ENCODE measurements at places on chromosomes 12 and 14.

DNA sequence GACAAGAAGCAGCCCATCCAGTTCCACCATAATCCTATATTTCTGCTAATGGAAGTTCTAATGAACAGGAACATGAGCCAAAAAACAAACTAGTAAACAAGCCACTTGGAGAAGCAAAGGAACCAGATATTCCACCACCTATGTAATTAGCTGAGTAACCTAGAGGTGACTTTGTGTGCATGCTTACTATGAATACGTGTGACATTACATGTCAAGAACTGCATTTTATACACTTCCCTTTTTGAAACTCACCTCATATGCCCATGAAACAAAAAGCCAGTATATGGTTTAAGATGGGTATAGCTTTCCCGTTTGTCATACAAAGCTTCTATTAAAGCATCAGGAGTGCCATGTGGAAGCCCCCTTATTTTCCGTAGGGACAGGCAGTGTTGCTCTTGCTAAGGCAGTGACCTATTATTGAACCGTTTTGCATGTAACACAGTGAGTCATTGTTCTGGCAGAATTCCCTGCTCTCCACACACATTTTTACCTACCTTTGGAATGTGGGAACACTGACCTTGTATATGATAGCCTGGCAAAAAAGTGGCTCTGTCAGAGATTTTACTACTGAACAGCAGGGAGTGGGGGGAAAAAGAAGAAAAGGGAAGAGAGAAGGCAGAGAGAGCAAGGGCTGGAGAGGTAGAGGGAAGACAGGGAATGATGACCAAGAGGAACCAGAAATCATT lies 34.8 kb upstream of the FRMD6 start:
- DNase-seq: no peak

GRCh38 chr12:85642808-85643207 lies 193.4 kb downstream of the RASSF9 start:
- no peak for DNase-seq

DNA sequence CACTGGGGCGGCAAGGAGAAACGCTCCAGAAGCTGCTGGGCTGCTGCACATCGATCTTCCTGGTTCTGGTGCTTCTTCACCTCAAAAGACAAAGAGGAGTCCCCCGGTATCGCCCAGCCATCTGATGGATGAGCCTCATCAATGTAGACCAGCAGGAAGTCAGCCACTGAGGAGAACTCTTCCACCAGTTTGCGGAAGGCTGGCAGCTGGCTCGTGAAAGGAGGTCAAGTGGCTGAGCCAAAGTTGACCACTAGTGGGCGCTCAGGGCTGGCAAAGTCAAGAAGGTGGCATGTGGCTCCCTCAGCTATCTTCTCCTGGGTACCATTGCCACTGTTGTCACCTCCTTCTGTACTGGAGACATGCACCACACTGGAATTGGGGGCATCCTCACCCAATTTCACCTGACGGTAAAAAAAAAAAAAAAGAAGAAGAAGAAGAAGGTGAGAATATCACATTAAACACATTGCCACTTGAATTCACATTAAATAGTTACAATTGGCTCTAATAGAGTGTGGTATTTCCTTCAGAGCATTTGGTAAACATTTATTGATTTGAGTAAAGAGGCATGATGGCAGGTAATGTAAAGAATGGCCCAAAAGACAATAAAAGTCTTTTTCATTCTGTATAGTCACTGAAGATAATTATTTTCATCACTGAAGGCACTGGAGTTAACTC lies 8.3 kb downstream of the DIO2 start:
- DNase-seq: peak; percentile 40

DNA sequence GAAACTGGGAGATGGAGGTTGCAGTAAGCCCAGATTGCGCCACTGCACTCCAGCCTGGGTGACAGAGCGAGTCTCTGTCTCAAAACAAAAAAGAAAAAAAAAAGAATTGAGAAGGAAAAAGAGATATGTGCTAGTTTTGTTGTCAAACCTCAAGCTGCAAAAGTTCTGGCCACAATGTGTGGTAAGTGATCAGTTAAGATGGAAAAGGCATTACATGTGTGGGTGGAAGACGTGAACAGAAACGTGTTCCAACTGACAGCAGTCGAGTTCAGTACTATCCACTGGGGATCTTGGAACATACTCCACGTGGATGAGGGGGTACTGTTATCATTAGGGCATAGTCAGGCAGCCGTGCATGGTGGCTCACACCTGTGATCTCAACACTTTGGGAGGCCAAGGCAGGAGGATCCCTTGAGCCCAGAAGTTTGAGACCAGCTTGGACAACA lies 17.3 kb downstream of the GPR68 start:
- no peak for DNase-seq

GRCh38 chr12:110561471-110562201 lies 21.5 kb downstream of the PPTC7 start:
- DNase-seq: no peak

GRCh38 chr12:96226401-96226800 lies 32.2 kb downstream of the ELK3 start:
- DNase-seq: no peak

GRCh38 chr12:8065991-8066594 lies at the start of gene C3AR1:
TSS of gene C3AR1 (minus strand) at chr12:8066359. CDS start at chr12:8060185, 6,174 bp downstream.
- DNase-seq: peak; percentile 90

- DNase-seq: no peak
Observed at GRCh38 chr12:49008943-49009342, 9.6 kb downstream of the PRKAG1 start.

GRCh38 chr12:104672096-104672445 lies 215.3 kb downstream of the CHST11 start:
- DNase-seq: no peak

- DNase-seq: no peak
Observed at GRCh38 chr12:67540920-67541624, 107.5 kb upstream of the DYRK2 start.

DNA sequence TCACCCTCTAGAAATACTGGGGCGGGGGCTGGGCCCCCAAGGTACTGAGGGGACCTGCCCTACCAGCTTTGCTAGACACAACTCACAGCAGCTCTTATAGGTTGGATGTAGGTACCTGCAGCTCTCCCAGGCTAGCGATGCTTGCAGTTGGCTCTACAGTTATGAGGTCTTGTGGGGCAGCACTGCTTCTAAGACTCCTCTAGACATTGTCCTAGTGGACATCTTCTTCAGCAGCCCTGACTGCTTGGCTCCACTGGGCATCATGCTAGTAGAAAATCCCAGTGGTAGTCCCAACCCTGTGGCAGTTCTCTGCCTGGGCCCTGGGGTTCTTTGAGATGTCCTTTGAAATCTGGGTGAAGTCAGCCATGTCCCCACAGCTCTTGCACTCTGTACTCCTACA lies 419.3 kb upstream of the SEL1L start:
- no peak for DNase-seq

DNA sequence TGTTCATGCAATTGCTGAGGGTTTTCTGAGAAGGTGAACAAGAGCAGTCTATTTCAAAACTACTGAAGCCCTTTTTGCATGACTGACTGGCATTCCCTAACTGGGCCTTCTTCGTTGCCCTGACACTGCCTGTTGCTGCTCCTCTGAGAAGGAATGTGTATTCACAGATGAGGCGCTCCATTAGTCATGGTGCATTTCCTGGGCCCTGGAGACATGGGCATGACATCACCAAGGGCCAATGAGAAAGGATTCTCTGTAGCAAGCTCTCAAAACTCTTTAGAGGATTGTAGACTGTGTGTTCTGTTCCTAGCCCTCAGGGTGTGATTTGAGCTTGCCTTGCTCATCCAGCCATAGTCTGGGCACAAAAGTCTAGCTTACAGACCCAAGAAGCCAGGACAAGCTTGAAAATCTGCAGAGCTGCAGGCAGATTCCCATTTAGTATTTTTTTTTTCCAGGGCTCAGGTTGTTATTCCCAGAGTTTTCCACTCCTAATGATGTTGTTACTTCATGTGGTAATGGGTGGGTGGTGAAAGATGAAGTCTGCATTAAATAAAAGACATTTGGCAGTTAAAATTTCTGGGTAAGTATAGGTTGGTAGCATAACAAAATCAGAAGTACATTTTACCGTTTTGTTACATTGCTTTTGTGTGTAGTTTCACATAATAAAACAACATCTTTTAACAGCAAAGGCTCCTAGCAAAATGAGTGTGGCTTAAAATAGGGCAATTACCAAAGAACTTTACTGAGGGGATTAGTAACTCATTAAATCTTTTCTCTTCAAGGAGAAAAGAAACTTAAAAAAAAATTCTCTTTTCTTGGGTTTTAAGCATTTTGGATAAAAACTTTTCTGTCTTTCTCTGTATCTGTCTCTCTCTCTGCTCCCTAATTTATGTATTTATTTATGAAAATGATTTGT lies 318.4 kb downstream of the RAD51B start:
- peak; percentile 87 for DNase-seq

GRCh38 chr12:53737093-53737808 lies 10.0 kb upstream of the CALCOCO1 start:
- DNase-seq: no peak

DNA sequence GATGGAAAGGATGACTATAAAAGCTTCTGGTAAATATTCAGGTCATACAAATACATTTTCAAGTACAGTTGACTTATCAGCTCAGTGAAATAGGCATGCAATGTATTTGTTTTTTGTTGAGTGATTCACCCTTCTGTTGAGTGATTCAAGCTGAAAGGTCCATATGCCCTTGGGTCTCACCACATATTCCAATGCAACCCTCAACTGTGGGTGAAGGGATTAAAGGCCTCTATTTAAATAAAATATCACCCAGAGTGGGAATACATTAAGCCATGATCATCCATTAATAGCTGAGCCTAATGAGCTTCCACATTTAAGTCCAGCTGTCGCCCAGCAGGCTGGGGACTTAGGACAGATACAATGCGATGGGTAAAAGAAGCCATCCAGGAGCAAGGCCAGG lies 120.2 kb downstream of the CRACR2A start:
- no peak for DNase-seq

DNA sequence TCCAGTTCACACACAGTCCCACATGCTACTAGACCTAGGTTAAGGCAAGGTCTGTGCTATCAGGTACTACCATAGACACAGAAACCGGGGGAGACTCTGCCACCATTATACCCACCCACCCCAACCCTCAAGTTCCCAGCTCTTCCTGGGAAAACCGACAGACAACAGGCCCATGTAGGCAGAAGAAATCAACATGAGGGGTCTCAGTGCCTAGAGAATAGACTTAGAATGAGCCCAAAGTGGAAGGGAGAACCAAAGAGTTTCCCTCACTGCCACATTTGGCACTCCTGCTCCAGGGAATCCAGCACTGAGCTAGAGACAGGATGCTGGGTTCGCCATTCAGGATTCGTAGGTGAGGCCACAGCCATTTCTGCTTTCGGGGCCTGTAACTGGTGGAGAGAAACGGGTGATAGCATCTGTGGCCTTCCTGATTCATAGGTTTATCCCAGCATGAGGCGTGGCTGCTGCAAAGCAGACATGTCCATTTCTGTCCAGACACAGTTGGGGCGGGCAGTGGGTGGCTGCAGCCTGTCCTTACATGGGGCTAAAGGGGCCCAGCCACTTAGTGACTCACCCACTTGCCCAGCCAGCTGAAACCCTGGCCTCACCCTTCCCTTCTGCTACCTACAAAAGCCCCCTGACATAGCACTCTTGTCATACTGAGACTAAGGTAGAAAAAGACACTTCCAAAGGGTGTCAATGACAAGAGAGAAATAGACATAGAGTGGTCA lies 69.4 kb downstream of the IRF2BPL start:
- DNase-seq: peak; percentile 68

DNA sequence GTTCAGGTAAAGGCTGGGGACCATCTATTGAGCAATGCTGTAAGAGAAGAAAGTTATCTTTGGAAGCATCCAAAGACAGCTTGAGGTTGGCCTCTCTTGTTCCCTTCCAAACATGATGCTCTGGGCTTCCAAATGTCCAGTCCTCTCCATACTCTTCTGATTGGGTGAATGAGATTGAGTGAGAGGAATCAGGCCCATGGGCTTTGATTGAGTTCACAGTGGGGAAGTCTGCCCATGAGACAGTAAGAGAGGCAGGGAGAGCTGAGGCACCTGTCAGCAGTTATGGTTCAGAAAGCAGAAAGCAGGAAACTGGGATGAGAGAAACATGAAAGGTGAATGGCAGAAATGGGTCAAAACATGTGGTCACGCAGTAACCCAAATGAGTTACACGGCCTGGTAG lies 1006.9 kb downstream of the VRK1 start:
- DNase-seq: no peak

GRCh38 chr14:31206536-31207286 lies 882 bp downstream of the HECTD1 start:
- DNase-seq: peak; percentile 46

- no peak for DNase-seq
Observed at GRCh38 chr12:121165316-121165715, 32.6 kb downstream of the P2RX7 start.

DNA sequence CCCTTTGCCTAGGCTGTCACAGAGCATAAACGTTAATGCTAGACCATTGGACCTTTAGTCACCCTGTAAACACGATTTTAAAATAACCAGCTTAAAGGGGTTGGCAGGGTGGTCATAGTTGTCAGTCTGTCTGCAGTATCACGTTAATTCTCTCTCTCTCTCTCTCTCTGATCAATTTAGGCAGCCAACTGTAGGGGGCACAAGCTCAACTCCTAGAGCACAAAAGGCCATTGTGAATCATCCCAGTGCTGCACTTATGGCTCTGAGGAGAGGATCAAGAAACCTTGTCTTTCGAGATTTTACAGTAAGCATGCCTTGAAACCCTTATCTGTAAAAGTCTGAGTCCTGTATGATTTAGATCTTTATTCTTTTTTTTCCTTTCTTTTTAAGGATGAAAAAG lies 97.1 kb downstream of the SCAF11 start:
- DNase-seq: no peak

DNA sequence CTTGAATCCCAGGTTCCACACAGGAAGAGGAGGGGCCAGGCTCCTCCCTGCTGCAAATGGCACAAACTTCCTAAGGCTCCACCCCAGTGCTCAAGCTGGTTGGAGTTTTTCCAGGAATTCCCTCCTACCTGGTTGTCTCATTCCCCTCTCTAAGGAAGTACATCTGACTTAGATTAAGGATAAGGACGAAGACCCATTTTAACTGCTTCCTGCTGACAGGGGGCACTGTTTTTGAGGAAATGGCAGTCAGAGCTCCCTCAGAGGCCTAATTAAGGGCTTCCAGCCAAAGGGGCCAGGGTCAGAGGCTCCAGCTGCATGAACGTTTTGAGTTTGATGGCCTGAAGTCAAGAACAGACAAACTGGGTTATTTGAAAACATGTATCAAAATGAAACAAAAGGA lies 1084.7 kb downstream of the SLC6A15 start:
- no peak for DNase-seq

GRCh38 chr12:31773867-31774266 lies 45.0 kb upstream of the AMN1 start:
- DNase-seq: no peak

DNA sequence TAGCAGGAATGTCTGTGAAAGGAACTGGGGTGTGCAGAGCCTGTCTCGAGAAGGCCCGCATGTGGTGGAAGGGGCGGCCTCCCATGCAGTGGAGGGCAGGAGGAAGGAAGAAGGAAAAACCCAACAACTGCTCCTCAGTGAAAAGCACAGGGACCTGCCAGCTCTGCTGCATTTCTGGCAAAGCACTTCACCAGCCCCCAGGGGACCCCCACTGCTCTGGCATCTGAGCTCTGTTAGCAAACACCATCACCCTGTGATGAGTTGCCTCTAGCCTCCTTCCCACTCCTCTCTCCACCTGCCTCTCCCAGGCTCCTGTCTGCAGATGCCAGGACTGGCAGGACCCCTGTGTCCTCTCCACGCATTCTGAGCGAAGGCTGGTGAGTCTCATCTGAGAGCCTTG lies 69.0 kb upstream of the DDX11 start:
- DNase-seq: no peak

All from suppressor macrophage treated with lipopolysaccharide for 4 hours (primary cell).